ENCODE measurements at places on chromosomes 2 and 18. TPM values are rescaled to one million over a fixed set of nuclear protein-coding genes. Genes with fewer than 3 reads are reported as not detected.

DNA sequence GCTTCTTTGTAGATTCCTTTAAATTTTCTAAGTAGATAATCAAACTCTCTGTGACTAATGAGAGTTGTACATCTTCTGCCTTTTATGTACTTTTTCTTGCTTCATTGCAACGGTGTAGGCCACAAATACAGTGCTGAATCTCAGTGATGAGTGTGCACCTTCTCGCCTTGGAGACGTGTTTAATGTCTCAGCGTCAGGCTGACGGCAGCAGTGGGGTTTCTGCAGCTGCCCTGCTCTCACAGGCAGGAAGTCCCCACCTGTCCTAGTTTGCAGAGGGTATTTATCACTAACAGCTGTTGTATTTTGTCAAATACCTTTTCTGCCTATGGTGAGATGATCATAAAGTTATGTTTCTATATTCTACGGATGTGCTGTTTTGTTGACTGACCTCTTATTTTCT lies 13.3 kb downstream of the AGXT start:
- no peak for DNase-seq

DNA sequence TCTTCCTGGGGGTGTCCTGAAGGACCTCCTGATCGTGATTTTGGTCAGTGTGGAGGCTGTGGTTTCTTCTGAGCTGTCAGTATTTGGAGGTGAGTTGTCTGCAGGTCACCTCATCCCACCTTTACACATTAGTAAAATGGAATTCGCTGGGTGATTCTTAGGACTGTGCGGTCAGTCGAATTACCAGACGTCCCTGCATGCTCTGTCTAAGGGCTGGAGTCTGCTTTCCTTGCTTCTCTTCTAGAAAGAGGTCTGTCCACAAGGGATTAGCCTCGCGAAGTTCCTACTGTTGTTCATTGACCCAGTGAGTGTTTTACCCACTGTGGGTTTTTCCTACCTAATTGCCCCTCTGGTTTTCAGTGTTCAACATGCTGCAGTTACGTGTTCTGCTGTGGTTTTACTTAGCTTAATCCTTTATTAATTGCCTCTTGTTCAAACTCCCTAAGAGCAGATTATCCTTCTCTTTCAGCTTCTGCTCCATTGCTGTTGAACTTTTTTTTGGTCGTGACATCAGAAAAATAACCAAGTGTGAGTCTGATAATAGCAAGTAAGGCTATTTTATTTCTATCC lies 183.4 kb downstream of the NEDD4L start:
- peak; percentile 10 for DNase-seq

GRCh38 chr2:31413025-31413424 lies 1.5 kb downstream of the XDH start:
- DNase-seq = no peak

GRCh38 chr18:63336366-63337099 lies 17.0 kb upstream of the BCL2 start:
- no peak for DNase-seq

MSTN gene
- total RNA-seq = not detected

DNA sequence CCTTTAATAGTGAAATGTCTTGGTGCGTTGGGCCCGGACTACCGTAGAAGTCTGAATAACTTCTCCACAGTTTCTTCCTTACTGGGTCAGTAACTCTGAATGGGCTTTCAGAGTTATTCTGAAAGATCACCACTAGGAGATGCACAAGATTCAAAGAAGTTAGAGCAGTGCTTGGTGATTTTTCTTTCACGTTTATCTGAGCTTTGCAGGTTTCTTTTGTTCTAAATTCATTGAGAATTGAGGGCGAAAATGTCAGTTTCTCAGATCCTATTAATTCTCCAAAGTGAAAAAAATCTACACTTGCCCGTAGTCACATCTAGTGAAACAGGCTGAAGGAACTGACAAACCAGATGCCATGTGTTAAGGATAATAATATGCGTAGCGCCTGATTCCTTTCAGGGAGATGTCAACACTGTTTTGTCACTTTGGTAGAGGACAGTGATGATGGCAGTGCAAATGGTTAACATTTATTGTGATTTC lies 70.1 kb downstream of the QPCT start:
- peak; percentile 74 for DNase-seq

DNA sequence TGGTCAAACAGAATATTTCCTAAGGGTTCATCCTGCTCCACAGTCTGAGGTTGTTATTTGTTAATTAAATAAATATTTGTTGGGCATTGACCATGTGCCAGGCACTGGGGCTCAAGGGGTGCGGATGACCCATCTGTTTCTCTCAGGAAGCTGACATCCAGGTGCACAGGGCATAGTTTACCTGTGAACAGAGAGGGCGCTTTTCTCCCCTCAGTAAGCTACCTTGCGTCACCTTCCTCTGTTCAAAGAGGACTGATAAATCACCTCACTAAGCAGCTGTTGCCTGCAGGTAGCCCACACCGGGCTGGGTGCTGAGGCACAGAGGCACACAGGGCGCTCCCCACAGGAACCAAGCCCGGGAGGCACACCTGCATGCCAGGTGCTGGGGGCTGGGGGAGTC lies 41.6 kb downstream of the SH3RF3 start:
- no peak for DNase-seq

DNA sequence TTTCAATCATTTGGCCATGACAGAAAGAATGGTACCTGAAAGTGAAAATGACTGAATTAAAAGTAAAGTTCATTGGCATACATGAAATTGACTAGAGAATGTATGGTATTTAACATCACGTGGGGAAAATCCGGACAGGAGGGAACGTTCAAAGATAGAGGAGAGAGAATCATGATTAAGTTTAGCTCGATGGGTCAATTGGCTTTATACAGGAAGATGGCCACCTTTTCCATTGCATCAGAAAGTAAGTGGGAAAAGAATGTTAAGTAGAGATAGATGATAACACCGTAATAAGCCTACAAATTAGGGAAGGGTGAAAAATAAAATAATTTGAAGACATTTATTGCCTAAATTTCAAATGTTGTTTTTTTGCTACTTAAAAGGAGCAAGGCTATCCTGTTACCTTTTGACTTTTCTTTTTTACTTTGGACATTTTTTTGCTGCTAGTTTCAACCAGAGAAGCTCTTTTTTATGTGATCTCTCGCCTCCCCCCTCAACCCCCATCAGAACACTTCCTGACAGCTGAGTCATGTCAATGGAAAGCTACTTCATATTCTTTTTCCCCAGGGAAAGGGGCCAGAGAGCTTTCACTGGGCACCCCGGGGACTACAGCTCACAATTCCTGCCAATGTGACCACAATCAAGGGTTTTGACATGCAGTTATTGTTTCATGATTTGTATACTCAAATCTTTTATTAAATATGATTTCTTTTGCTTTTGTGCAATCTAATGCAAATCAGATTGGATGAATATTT lies 767 bp upstream of the CCDC102B start:
- DNase-seq = no peak

DNA sequence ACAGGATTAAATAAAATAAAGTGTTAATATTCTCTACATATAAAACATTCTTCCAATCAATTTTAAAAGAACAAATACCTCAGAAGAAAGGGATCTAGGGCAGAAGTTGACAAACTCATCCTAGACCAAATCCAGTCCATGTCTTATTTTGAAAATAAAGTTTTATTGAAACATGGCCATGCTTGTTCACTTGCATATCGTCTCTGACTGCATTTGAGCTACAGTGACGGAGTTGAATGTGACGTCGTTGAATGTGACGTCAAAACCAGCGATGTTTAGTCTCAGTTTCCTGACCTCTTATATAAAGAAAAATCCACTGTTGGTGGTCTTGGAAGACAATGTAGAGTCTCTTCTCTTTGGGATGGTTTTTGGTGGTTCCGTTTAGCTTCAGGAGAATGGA lies 33.6 kb downstream of the GREB1L start:
- DNase-seq = no peak

SMARCAL1 gene
- 30.3 TPM for total RNA-seq

MC5R gene
- total RNA-seq = not detected

DNA sequence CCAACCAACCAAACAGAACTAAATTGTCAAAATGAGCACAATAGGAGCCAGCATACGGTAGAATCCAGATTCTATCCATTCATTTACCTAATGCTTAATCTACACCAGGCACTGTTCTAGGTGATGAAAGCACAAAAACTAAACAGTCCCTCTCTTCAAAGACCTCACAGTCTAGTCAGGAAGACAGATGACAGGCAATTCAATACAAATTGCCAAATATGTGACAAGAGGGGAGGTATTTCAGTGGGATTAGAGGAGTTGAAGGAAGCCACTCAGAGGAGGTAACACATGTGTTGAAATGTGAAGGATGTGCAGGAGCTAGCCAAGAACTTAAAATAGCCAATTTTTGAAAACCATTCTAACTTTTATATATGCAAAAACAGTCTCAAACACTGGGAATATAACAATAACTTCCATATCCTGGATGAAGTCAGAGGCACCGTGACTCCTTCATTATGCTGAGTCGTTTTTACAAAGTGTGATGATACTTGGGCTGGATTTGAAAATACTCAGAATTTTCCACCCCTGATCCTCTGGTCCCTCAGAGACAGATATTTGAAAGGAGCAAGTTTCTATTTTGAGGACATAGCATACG lies 204.9 kb downstream of the PID1 start:
- DNase-seq = no peak

DNA sequence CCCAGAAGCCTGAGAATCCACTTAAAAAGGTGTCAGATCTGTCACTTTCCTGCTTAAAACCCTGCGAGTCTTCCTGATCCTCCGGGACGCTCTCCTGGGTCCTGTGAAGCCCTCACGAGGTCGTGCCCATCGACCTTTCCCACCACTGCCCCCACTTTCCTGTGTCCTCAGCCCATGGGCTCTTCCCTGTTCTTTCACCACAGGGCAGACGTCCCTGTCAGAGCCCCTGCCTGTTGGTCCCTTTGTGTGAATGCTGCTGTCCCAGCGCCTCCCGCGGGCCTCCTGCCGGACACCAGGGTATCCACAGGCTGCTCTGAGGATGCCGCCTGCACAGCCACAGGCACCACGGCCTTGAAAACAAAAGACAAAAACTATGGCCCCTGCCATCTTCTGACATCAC lies 125.6 kb downstream of the TMEM18 start:
- DNase-seq = peak; percentile 69

- no peak for DNase-seq
These were observed 105.9 kb downstream of the LBH start for GRCh38 chr2:30336978-30337841.

CD226 gene
- 0.06 TPM for total RNA-seq

- DNase-seq = no peak
These were observed 18.9 kb downstream of the CPO start for GRCh38 chr2:206958261-206958660.

- no peak for DNase-seq
These were observed 127.5 kb upstream of the ID2 start for GRCh38 chr2:8554296-8554806.

RAX gene
- total RNA-seq = 78.1 TPM

- no peak for DNase-seq
These were observed 212.3 kb upstream of the TRIB2 start for GRCh38 chr2:12504443-12504842.

GRCh38 chr18:45320724-45321123 lies 294.6 kb upstream of the SLC14A2 start:
- no peak for DNase-seq

EMILIN1 gene
- total RNA-seq = 5.1 TPM

DNA sequence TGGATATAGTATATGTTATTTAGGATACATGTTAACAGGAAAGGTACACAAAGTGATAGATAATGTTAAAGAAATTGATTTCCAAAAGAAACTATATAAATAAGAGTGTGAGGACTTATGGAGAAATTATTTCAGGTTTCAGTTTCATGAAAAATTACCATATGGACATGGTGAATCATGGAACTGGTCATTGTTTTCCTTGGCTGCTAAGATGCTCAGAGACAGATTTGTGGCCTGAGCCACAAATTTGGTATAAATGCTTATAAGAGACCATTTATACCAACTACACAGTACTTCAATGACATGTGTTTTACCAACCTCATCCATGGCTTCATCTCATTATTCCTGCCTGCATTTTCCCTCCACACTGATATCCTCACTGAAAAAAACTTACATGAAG lies 188.1 kb downstream of the FMNL2 start:
- no peak for DNase-seq

HJURP gene
- 109 TPM for total RNA-seq

DNA sequence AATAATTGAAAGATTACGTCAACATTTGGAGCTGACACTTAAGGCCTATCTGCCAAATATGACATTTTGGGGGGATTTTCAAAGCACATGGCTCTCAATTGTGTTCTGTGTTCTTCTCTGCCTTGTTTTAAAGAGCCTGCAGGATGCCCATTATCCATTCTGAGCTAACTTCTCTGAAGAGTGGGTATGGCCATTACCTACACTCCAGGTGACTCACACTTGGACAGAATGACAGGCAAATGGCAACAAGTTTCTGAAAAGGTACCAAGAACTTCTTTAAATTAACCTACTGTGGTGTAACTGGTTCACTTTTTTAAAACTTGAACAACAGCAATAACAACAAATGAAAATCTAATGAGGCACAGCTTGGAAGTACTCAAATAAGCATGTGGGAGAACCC lies 834.9 kb upstream of the SLC39A10 start:
- DNase-seq = no peak

DNA sequence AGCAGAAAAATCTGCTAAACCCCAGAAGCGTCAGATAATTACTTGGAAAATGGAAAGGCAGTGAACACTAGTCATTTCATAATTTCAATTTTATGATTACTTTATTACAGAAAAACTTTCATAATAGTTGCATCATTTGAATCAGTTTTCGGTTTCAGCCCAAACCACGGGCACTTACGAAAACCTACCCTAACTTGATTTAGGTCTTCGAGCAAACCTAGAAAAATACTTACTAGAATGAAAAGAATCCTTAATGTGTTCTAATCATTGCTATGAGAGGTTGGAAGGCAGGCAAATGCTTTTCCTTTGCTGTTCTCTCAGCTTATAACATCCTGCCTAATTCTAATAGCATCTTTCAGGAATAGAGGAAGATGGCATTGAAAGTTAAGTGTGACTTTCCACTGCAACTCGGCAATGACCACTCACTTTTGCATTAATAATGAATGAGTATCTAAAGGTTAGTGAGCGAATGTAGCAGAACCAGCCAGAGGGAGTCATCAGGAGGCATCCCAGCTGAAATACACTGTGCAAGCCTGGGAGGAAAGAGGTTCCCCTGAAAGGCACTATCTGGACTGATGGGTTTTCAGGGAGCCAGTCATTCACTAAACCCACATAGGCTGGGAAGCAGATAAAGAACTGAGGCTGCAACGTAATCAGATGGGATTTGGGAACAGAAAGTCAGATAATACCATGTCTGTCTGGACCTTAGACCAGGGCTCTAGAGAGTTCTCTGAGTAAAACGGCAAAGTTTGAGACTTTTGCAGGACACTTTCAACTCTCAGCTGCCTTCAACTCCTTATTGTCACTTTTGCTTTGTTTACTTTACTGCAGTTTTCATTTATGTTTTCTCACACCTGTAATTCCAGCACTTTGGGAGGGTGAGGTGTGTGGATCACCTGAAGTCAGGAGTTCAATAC lies 520.8 kb downstream of the RNF144A start:
- no peak for DNase-seq
